AG08395 (cell line): ENCODE measurements at places on chromosomes 11 and 22.
A peak's percentile ranks its signal among the peaks of the same experiment; 100 is the strongest.

- DNase-seq, result no peak
Observed at GRCh38 chr11:110711448-110711775, 825 bp downstream of the ARHGAP20 start.

DNA sequence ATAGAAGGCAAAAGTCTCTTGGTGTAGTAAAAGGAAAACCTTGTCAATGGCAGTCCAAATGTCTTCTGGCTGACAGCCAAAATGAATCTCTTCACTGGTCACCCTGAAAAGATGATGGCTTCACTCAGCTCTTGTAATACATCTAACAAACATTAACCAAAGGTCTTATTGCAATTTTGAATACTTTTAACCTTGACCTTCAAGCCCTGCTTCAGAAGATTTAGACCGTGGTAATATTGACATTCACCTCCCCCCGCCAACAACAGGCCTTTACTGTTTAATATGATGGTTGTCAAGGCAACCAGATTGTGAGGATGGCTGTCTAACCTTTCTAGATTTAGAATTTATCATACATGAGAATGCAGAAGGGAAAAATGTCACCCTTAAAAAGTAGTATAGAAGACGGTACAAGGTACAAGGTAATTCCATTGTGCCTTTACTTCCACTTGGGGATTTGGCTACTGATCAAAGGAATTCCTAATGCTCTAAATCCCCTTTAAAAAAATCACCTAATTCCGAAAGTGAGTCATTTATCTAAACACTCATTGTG, 342.3 kb downstream of the LARGE1 start:
- DNase-seq, result no peak

DNA sequence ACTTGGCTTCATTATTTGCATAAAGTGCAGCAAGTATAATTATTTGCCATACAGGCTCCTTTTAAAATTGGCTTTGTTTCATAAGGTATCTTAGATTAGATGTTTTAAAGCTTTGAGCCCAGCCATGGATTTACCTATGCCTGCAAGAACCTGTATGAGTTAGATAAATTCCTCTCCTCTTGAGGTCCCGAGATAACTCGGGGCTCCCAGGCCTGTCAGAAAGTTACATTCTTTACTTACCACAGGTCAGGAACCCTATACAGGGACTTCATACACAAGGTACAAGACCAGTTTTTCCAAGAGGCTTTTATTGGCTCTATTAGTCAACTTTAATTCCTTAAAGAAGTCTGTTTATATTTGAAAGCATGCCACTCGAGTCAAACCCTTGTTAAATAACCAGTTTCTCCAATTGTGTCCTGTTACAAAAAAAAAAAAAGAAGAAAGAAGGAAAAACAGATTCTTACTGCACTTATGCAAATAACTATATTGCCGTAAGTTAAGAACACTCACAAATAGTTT, 2.3 kb upstream of the C1QTNF6 start:
- no peak for DNase-seq

DNA sequence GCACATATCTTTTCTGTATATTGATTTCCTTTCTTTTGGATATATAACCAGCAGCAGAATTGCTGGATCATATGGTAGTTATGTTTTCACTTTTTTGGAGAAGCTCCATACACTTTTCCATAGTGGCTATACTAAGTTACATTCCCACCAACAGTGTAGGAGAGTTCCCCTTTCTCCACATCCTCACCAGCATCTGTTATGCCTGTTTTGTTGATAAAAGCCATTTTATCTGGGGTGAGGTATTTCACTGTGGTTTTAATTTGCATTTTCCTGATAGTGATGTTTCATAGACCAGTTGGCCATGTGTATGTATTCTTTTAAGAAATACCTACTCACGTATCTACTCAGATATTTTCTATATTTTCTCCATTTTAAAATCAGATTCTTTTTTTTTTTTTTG, 419.3 kb upstream of the FAT3 start:
- DNase-seq, result no peak

DNA sequence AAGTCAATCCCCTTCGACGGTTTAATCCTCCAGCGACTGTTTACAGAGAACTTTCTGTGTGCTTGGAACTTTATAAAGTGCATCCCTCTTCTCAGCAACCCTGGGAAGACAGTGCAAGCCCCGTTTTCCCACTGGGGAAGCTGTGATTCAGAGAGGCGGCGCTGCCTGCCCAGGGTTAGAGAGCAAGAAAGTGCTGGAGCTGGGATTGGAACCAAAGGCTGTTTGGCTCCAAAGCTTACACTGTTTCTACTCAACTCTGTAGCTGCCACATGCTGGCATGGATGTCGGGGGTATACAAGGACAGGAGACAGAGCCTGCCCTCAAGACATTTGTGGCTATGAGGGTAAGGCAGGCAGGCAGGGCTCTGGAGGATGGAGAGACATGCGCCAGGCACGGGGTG, 13.0 kb downstream of the FBLN1 start:
- no peak for DNase-seq

GRCh38 chr11:19842505-19842904, 129.9 kb downstream of the NAV2 start:
- peak; percentile 68 for DNase-seq

GRCh38 chr11:117663821-117664220, 133.2 kb downstream of the DSCAML1 start:
- no peak for DNase-seq

DNA sequence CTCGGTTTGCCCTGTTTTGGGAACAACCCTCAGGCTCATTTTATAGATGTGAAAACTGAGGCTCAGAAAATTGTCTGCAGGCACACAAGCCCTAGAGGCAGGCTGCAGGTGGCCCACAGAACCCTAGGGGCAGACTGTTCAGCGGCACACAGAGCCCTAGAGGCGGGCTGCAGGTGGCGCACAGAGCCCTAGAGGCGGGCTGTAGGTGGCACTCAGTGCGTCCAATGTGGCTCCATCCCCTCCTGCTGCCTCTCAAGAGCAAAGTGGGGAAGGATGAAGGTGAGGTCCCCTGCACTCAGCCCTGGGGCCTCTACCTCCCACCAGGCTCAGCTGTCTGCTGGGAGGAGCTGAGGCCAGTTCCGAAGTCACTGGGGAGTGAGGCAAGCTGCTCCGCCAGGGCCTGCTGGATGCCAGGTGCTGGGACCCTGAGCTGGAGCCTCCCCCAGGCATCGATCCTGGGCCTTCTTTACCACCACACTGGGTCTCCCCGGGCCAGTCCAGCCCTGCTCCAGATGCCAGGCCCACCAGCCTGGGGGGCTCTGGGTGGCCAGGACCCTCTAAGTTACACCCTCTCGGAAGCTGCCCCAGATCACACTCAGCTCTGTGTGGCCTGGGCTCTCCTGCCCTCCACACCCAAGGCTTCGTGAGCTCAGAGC, 2.3 kb downstream of the ACY3 start:
- DNase-seq, result no peak

- peak; percentile 96 for DNase-seq
Observed at GRCh38 chr22:27113211-27113635, 455.8 kb downstream of the MIAT start.

GRCh38 chr11:116422956-116423600, 349.7 kb downstream of the BUD13 start:
- no peak for DNase-seq

DNA sequence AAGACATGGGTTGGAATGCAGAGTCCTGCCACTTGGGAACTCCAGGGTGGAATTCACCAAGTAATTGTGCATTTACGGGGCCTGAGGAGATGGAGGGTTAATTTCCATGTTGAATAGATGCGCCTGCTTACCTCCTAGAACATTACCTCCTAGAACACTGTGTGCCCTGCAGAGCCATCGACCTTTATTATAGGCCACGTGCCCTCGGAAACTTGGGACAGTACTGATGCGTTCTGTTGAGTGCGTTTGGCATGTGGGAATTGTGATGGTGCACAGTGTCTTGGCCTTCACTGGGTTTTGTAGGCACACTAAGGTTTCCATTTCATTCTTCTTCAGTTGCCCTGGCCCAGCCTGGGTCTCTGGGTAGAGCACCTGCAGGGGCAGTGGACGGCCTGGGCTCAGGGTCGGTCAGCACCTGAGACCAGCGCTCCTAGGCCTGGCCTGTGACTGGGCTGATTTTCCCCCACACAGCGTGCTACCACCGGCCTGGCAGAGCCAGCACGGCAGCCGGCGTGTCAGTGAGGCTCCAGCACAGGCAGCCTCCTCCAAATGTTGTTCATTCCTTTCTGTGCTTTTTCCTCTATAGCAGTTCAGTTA, 12.7 kb downstream of the TRMU start:
- no peak for DNase-seq

DNA sequence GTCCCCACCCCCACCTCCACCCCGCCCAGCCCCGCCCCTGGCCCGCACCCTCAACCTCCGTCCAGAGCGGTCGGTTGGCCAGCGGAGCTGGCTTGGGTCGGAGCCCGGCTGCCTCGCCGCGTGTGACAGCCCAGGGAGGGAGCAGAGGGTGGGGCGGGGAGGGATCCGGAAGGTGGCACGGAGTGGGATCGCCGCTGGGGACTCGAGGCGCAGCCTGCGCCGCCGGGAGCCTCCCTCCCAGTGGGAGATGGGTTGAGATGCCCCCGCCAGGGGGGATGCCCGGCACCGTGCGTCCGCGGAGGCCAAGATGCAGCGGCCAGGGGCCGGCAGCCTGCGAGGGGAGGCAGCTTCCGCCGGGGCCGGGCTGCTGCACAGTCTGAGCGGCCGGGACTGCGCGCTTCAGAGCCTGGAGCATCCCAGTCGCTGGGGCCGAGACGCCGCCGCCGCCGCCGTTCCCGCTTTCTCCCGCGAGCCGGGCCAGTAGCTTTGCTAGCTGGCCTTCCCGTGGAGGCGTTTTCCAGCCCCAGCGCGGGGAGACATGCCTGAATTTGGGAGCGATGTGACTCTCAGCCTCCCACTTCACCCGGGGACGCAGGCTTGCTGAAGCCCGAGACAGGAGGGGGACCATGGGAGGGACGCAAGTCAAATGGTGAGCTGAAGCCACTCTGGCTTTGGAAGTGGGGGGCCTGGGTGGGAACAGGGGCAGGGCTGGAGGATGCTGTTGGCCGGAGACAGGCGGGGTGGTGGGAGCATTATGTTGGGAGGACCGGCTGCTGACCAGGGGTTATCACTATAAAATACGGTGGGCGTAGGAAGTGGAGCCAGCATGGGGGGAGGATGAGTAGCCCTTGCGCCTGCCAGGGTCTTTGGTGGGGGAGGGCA, 40.2 kb downstream of the DIXDC1 start:
- DNase-seq, result peak; percentile 72

DNA sequence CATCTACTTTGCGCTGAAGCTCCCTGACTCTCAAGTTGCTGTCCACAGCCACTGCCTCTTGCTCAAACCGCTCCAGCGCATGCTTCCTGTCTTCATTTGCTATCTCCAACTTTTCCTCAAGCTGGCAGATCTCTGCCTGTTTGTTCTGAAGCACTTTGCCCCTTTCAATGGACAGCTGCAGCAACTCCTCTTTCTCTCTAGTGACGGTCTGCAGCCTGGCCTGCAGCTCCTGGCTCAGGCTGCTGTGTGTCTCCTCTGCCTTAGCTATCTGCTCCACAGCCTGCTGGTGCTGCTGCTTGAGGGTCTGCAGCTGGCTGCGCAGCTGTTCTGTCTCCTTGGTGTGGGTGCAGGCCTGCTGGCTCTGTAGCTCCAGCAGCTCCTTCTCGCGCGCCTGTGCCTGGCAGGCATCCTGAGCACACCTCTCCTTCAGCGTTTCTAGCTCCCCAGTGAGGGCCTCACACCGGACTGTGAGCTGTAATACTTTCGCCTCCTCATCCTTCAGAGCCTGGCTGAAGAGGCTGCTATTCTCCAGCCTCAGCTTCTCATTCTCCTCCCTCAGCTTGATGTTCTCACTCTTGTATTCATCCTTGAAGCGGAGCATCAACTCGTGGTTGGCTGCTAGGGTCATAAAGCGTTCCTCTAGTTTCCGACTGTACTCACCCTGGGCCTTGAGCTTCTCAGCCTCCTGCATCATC, 723 bp downstream of the CCDC89 start:
- DNase-seq, result peak; percentile 33

- DNase-seq, result no peak
Observed at GRCh38 chr11:68829581-68829980, 12.1 kb downstream of the CPT1A start.

DNA sequence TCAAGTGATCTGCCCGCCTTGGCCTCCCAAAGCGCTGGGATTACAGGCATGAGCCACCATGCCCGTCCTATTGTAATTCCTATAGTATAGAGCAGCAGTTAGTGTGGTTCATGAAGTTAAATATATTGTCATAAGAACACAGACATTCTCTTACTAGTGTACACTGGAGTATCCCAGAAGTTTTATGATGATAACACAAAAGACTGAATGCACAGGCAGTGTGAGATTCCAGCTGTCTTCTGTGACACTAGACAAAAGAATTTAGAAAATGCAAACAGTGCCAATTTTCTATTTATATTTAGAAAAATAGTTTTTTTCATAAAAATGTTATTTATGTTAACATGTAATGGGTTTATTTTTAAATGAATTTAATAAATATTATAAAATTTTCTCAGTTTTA, 39.4 kb upstream of the RBX1 start:
- DNase-seq, result peak; percentile 56

DNA sequence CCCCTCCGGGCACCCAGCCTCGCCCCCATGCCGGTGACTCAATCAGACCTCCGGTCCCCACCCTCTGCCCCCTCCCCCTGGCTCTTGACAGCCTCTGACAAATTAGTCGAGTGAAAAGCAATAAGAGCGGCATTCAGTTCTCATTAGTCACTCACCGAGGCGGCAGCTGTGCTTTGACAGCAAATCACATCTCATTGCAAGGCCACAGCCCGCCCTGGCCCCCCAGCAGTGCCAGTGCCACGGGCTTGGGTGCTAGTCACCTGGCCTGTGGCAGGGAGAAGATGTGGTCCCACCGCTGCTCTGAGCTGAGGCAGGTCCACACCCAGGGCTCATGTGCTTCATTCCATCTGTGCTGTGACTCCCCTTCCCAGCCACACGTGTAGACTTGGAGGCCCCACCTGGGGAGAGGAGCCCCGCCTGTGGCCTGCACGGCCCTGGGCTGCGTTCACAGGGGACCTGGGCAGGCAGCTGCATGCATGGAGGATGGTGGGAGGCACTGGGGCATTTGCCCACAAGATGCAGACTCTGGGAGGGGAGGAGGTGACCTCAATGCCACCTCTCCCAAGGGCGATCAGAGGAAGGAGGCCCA, 7.4 kb upstream of the TH start:
- peak; percentile 35 for DNase-seq

DNA sequence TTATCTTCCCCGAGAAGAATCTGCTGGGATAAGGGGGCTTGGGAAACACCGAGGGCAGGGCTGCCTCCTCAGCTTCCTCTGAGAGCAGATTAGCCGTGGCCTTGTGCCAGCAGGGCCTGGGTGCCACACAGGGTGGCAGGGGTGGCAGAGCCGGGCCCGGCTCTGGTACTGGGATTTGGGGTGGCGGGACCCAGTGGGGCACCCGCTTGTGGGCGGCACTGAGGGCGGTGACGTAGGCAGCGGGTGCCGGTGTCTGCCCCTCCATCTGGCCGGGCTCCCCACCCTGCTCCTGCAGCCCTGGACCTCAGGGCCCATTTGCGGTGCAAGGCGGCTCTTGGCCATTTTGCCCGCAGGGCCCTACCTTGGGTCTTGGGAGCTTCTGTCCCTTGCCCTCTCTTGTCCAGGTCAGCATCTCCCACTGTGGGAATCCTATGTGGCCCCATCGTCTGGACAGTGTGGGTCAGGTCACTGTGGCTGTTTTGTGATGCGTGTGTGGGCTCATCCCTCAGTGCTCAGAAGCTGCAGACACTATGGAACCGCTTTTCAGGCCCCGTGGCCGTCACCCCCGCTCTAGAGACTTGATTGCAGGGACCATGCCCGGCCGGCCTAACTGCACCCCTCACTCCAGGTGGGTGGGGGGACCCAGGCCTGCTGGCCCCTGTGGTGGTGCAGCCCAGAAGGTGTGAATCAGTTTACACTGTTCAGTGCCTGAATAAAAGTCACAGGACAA, 29.7 kb upstream of the KRTAP5-6 start:
- DNase-seq, result no peak
